ENCODE measurements at places on chromosomes 2 and 18.

DNA sequence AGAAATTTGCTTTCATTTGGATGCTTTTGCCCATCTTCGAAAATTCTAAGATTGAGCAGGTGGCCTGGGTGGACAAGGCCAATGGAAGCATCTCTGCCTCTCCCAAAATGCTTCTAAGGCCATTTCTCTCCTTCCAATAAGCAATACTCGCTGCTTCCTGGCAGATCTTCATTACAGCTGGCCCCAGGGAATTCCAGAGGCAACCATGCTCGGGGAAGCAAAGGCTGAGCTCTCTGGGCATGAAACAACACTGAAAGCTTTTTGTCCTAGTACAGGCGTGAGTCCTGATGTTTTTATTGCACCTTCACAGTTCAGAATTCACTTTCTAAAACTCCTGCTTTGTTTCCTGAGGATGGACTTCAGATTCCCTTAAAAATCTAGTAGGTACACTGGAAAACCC lies 11.8 kb upstream of the NEDD4L start:
- no peak for DNase-seq

DNA sequence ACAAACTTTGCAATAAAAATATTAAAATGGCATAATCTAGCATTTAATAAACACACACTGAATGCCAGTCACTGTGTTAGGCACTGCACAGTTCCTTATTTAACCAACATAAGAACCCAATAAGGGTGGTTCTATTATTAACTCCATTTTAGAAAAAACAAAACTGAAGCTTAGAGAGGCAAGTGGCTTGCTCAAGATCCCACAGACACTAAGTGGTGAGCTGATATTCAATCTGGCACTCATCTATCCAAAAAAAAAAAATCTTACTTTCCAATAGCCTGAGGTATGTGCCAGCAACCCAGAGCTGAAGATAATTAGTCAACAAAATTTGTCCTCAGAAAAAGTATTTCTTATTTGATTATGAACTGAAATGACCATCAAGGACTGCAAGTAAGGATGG lies 799 bp downstream of the CYTIP start:
- DNase-seq, result no peak

- no peak for DNase-seq
Measured at GRCh38 chr2:223723954-223724411, 113.4 kb downstream of the AP1S3 start.

- DNase-seq, result no peak
Measured at GRCh38 chr2:225930687-225931086, 531.2 kb downstream of the NYAP2 start.

- no peak for DNase-seq
Measured at GRCh38 chr2:233981574-233982420, 64.6 kb downstream of the TRPM8 start.

GRCh38 chr2:176128982-176129796 lies at the start of gene HOXD8:
TSS of gene HOXD8 (plus strand) at chr2:176129705. CDS start at chr2:176130367, 662 bp downstream.
- DNase-seq, result no peak

- no peak for DNase-seq
Measured at GRCh38 chr2:52857722-52858121, 909.9 kb upstream of the CHAC2 start.

DNA sequence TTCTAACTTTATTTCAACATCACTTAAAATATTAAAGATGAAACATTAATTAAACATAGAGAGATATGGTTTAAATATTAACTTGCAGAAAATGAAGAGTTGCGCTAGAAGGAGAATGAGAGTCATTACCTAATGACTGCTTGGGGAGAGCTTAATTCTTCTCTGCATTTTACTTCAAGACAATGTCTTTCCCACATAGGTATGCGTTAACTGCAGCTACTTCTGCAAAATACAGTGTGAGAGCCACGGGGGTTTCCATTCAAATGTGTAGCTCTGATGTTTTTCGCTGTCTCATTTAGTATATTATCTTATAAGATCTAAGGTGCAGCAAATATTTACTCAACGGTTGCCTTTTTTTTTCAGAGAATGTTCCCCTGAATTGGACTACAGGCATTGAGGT lies 126.7 kb downstream of the TMX3 start:
- DNase-seq, result no peak

GRCh38 chr2:58543442-58543841 lies 302.3 kb upstream of the FANCL start:
- no peak for DNase-seq

GRCh38 chr2:12032398-12032797 lies 286.0 kb downstream of the LPIN1 start:
- no peak for DNase-seq

GRCh38 chr18:77081390-77081778 lies 51.2 kb downstream of the MBP start:
- no peak for DNase-seq

Data from pulmonary artery endothelial cell (primary cell).